Neuronal stem cell (in vitro differentiated cells): ENCODE measurements at places on chromosomes 3 and 15.

GRCh38 chr3:182808041-182808770 is 14.9 kb downstream of the ATP11B start:
- no peak for DNase-seq

- DNase-seq = no peak
These were observed 252.4 kb upstream of the UBE2E1 start for GRCh38 chr3:23553353-23553752.

DNA sequence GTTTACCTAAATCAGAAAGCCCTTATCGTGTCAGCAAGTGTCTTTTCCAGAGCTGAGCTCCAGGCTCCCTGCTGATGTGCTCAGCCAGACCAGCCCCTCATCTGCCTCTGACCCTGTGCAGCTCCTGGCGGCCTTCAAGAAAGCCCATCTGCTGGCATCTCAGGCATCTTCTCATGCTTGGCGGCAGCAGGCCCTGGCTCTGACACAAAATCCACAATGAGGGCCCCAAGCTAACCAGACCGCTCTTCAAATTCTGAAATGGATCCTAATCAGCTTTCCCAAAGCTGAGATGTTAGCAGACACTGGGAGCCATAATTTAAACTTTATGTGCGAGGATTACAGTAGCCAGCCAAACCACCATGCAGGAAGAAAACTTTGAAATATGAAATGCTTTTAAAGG is 50.8 kb upstream of the CTDSPL start:
- no peak for DNase-seq

DNA sequence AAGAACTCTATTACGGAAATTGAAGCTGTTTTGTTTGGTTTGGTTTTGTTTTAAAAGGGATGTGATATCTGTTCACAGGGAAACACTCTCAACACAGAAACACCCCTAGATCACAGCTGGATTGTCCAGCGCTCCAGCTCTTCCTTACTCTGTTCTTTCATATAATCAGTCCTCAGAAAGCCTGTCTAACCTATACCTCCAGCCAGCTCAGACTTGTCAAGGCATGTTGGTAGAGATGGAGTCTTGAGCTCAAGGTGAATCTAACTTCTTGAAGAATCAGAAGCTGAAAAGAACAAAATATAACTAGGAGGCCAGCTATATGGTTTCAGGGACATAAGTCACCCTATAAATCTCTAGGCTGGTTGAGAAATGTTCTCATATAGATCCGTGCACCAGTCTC is 110.2 kb upstream of the EPHA3 start:
- DNase-seq = no peak

DNA sequence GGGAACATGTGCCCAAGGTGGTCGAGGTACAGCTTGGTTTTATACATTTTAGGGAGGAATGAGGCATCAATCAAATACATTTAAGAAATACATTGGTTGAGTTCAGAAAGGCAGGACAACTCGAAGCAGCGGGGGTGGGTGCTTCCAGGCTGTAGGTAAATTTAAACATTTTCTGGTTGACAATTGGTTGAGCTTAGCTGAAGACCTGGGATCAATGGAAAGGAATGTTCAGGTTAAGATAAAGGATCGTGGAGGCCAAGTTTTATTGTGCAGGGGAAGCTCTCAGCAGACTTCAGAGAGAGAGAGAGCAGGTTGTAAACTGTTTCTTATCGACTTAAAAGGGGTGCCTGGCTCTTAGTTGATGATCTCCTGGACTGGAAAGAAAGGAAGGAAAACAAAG is 11.3 kb downstream of the CPN2 start:
- no peak for DNase-seq

GRCh38 chr3:37072892-37073291 is 79.6 kb downstream of the MLH1 start:
- DNase-seq = no peak

DNA sequence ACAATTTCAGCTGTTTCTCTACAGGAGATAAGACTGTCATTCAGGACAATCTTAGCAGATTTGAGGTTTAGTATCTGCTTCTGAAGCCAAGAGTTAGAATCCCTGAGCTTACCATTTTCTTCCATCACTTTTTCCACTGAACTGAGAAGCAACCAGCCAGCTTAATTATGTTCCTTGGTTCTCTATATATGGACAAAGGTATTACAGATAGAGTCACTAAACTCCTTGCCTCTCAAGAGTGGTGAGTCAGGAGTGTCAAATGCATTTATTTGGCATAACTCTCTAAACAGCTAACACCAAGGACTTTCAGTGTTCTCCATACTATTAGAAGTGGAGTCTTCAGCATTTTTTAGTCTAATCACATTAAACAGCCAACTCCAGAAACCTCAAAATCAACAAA is 239.3 kb downstream of the ALCAM start:
- DNase-seq = no peak

DNA sequence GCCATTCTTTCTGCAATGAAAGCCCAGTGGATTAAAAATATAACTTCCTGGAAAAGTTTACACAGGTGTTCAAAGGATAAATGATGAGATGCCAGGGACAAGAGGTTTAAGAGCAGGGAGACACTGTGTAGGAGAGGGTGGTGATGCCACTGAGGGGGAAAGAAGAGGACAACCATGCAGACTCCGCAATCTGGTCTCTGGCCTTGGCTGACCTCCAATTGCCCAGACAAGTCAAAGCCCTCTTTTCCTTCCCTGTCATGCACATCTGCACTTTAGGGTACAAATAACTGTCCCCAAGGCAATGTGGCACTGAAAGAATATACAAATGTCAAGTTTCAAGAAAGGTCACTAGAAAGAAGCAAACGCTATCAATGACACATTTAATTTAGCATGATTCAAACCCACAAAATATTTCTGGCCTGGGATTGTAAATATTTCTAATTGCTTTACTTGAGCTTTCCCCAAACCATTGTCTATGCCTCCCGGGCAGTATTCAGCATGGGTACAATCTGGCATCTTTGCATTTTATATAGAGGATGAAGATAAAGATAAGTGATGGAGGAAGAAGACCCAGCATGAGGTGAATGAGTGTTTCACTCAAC is 319.4 kb downstream of the PLCL2 start:
- DNase-seq = no peak

- DNase-seq = no peak
These were observed at the start of gene OR5H1 for GRCh38 chr3:98130421-98130820. OR5H1 (plus strand) TSS chr3:98130721; CDS start chr3:98132698, 1,977 bp downstream.

GRCh38 chr15:94442480-94442879 is 211.1 kb downstream of the MCTP2 start:
- DNase-seq = no peak

- DNase-seq = no peak
These were observed 248.3 kb downstream of the WDR72 start for GRCh38 chr15:53511175-53511574.

DNA sequence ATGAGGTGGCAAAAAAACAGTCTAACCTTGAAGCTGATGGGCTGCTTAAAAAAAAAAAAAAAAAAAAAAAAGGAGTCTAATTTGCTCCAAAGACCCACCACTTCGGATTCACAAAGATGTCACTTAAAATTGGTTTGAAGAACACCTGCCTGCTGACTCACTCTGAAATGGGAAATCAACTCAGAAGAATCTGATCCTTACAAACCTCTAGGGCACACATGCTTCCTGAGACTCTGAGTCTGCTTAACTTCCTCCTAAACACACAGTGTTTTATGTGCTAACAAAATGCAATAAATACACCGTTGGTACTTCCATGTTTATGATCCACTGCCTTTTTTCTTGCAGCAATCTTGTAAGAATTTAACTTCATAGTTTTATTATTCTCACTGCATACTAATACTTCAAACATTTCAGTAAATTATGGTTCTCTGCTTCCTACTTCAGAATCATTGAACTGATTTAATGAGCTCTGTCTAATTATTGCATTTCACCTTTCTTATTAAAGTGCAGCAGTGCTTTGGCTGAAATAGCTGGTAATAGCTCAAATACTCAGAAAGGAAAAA is 73.0 kb upstream of the FRMD4B start:
- no peak for DNase-seq

GRCh38 chr3:118987477-118987876 is 47.2 kb downstream of the IGSF11 start:
- no peak for DNase-seq

DNA sequence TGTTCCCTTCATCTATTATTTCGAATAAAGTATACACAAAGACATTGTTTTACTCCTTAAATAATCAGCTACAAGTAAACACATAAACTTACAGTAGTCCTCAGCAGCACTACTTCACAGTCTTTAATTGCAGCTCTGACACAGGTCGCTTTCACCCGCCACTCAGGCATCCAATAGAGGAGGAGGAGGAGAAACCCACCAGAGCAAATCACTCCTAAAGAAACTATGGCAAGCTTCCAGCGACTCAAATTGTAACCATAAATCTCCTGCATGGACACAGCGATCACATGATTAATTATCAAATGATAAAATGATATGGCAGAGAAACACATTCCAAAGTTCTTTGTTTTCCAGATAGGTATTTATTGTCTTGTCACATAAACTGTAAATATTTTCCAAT is 26.2 kb downstream of the ATP13A3 start:
- no peak for DNase-seq

DNA sequence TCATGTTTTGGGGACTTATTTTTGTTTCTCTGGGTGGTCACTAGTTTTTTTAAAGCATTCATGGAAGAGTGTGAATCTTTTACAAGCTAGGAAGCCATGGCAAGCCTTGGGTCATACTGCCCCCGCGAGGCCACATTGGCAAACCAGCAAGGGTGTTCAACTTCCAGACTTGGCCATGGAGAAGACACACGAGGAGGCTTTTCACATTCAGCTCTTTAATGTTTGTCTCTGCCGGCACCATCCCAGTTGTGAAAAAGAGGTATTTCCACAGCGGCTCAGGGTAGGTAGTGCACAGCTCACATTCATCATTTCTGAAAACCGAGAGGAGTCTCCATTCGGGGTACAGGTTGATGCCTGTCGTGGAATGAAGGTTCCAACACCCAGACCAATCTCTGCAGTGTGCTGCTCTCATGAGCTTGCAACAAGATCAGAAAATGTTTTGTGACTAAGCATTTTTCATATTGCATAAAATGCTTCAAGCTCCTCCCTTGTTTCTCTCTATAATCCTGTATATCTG is 7.7 kb downstream of the CCR5 start:
- peak; percentile 39 for DNase-seq

DNA sequence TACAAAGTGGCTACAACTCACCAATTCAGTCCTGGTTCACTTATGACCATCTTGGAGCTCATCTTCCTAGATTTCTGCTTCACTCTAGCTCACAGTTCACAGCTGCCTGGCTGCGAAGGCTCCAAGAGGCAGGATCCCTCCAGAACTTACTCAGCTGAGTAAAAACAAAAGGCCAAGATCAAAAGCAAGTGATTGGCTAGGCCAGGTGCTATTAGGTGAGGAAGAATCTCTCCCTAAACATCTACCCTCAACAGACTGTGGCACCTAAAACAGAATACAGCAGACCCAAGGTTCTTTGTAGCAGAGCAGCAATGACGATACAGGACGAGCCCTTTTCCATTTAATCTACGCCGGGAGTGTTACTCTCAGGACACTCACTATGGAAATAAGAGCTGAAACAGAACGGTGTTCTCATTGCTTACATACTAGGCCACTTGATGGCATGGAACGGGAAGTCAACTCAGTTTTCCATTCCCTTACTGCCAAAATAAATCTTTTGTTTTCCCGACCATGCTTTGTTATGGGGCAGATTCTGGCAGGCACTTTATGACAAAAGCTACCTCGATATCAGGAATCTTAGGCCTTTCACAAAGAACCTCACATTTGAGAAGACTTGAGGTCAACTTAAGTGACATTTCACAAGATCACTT is 901 bp downstream of the ICE2 start:
- DNase-seq = no peak

GRCh38 chr3:188133219-188133618 is 20.7 kb upstream of the LPP start:
- no peak for DNase-seq

DNA sequence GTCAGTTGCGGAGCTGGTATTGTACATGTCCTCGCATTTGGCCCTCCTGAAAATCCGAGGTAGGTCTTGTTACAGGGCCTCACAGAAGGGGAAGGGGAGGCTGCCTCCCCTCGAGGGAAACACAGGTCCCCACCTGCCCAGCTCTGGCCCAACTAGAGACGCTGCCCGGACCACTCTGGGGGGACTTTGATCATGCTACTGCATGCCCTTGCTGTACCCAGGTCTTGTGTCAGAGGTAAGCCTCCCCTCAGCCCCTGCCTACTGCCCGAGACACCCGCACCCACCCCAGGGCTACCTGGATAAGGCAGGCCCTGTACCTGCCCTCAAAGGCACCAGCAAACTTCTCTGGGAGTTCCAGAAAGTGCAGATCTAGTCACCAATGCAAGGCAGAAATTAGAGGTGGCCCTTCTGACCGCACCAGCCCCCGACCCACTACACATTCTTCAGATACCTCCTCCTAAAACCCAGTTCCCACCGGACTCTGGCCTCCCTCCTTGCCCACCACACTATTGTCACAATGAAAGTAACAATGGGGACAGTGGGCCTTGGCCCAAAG is 981 bp upstream of the SCAP start:
- DNase-seq = no peak

DNA sequence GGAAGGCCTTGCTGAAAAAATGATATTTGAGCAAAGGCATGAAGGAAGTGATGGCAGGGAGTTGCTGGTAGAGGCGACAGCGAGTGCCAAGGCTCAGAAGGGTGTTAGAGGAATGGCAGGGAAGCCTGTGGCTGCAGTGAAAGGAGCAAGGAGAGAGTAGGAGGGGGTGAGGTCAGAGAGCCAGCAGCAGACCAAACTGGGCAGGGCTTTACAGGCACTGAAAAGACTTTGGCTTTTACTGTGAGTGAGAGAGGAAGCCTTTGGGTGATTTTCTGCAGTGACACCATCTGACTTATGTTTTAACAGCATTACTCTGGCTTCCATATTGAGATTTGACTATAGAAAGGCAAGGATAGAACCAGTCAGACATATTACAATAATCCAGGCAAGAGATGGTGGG is 11.4 kb downstream of the TICRR start:
- DNase-seq = no peak

DNA sequence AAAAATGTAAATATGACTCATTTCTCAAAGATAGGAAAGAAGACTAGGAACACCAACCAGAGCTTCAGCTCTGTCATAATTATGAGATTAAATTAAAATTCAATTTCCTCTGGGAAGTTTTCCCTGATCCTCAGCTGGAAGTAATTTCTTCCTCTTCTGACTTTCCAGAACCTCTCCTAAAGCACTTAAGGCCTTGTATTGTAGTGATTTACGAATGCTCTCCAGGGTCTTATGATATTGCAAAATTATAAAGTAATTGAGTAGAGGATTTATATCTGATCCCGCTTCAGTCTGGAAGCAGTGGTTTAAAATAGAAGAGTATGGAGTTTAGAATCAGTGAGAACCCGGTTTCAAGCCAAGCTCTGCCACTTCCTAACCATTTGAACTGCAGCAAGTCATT is 279.8 kb downstream of the ZPLD1 start:
- no peak for DNase-seq

GRCh38 chr15:23372284-23372683 is 17.7 kb downstream of the GOLGA8S start:
- no peak for DNase-seq

DNA sequence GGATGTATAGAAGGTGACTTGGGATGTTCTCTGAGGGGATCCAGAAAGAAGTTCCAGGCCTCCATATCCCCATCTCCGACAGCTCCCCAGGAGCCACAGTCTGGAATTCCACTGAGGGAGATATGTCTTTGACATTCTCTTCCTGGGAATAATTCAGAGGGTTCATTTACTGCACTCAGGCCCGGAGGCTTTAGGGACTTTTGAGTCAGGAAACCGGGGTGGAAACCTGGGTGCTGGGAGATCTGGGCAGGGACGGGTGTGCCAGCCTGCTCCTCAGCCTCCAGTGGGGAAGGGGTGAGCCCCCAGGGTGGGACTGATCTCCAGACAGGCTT is 147.7 kb downstream of the SMAD6 start:
- DNase-seq = no peak

- DNase-seq = no peak
These were observed 485.4 kb downstream of the CNTN3 start for GRCh38 chr3:74129056-74129455.
